Neural crest cell (in vitro differentiated cells): ENCODE measurements at places on chromosomes 5 and 9. TPM values are rescaled to one million over a fixed set of nuclear protein-coding genes. Genes with fewer than 3 reads are reported as not detected.

The PGM5 gene
- 0.16 and 0.43 TPM in 2 replicates for total RNA-seq

The FAM221B gene
- total RNA-seq = 0.19 and 0.43 TPM in 2 replicates

The DBH gene
- total RNA-seq = 0.59 and 0.75 TPM in 2 replicates

The RMRP gene
- total RNA-seq = 14,026 and 17,379 TPM in 2 replicates

The MOB3B gene
- total RNA-seq = 20.5 and 21.8 TPM in 2 replicates

The SMU1 gene
- 30.1 and 30.5 TPM in 2 replicates for total RNA-seq

The IER5L gene
- 19.1 and 19.9 TPM in 2 replicates for total RNA-seq

The FBXL7 gene
- total RNA-seq = 20.7 and 20.8 TPM in 2 replicates

The FCN2 gene
- total RNA-seq = not detected in 2 replicates

The NEK6 gene
- total RNA-seq = 31.7 and 31.9 TPM in 2 replicates

The MYO10 gene
- 93.4 and 94.4 TPM in 2 replicates for total RNA-seq

The PALM2AKAP2 gene
- total RNA-seq = 5.6 and 7.1 TPM in 2 replicates

The CCNO gene
- 0.28 TPM in 1 of 2 replicates, not detected in the other for total RNA-seq

The HACD4 gene
- total RNA-seq = 0.72 and 0.75 TPM in 2 replicates

The OBP2A gene
- not detected in 2 replicates for total RNA-seq

The ARL15 gene
- total RNA-seq = 18.4 and 20.6 TPM in 2 replicates

The SLC45A2 gene
- total RNA-seq = 0.36 and 1.3 TPM in 2 replicates

The SLC22A4 gene
- total RNA-seq = 0.47 and 0.68 TPM in 2 replicates

The PCSK1 gene
- total RNA-seq = 0.47 and 0.52 TPM in 2 replicates

The DND1 gene
- 4.2 and 4.6 TPM in 2 replicates for total RNA-seq

The CCL21 gene
- not detected in 2 replicates for total RNA-seq

The PARP8 gene
- total RNA-seq = 31.0 and 39.7 TPM in 2 replicates

The PRRT1B gene
- not detected in 2 replicates for total RNA-seq

The SPATA31C1 gene
- total RNA-seq = 1.4 and 1.9 TPM in 2 replicates

The TRIM14 gene
- total RNA-seq = 10.2 and 11.2 TPM in 2 replicates

The SLC6A19 gene
- total RNA-seq = not detected in 2 replicates

The HRH2 gene
- total RNA-seq = 1.5 and 1.7 TPM in 2 replicates

The ADAMTS12 gene
- total RNA-seq = 10.4 and 10.8 TPM in 2 replicates

The MED10 gene
- 29.0 and 29.4 TPM in 2 replicates for total RNA-seq

The MELK gene
- 59.2 and 60.4 TPM in 2 replicates for total RNA-seq

The NRARP gene
- 31.7 and 33.7 TPM in 2 replicates for total RNA-seq

The WNK2 gene
- 27.8 and 34.3 TPM in 2 replicates for total RNA-seq
